ENCODE measurements at places on chromosomes 5 and 9. TPM values are rescaled to one million over a fixed set of nuclear protein-coding genes. Genes with fewer than 3 reads are reported as not detected.

DNA sequence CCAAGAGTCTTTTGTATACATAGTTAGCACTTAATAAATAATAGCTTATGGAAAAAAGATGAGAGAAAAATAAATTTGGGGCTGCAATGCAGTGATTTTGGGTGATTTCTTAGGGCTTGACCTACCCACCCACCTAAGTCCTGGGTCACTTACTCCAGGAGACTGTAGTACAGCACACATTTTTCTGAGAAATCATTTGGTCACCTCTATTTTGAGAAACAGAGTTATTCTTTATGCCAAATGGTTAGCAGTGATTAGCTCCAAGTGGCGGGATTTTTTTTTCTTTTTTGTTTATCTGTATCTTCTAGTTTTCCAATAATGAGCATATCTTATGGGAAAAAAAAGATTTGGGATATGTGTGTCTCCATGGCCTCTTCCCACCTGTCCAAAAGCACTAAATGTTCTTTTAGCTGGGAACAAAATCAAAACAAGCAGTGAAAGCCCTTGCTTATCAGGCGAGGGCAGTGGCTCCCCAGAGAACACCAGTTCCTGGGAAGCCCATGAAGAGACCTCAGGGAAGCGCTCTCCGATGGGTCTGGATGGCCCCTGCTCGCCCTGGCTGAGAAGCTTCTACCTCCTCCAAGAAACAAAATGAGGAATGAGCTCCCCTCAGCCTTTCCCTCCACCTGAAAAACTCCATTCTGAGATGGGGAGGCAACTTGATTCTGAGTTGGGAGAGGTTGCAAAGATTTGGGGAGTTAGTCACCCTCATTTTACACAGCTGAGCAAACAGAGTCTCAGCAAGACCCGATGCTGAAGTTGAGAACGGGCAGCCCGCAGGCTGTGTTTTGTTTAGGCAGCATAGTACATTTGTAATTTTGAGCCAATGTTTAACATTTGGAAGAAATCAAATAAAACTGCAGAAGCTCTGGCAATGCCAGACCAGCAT, 69.9 kb downstream of the CYFIP2 start:
- no peak for DNase-seq

DNA sequence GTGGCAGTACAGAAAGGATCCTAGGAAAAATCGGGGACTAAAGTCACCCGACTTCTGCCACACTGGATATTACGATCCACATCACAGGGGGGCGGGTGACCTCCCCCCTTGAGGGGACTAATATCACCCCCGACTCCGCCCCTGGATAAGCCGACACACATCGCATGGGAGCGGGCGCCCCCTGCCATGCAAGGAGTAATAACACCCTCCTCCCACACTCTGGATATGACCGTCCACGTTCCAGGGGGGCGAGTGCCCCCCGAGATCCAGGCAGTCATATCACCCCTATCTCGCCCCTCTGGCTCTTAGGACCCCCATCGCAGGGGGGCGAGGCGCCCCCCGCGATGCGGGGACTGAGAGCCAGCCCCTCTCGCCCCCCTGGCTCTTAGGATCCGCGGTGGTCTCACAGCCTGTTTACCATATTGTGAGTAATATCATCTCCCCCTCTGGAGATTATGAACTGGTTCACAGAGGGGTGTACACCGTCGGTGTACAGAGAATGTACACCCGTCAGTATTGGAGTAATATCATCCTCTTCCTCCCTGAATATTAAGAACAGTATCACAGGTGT, 423.0 kb downstream of the DIRAS2 start:
- DNase-seq, result no peak

- no peak for DNase-seq
These were observed 161.4 kb upstream of the KLF4 start for GRCh38 chr9:107650995-107651394.

Gene SHISAL2B
- total RNA-seq, result 2.1 TPM

Gene MYORG
- total RNA-seq, result 12.1 TPM

DNA sequence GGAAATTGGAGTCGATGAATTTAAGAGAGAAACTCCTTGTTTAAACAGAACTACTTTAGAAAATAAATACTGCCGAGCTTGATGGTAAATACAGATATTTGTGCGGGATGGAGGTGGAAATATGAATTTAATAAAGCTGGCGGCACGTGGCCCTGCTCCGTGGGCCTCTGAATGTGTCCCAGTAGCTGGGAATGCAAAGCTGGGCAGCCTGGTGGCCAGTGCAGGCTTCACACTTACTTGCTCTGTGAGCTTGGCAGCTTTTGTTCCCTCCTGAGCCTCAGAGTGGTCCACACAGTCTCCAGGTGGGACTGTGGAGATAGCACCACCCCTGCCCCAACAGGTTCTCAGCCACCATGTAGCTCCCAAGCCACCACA, 45.9 kb downstream of the BARX1 start:
- no peak for DNase-seq
